ENCODE measurements at places on chromosomes 5 and 9.

DNA sequence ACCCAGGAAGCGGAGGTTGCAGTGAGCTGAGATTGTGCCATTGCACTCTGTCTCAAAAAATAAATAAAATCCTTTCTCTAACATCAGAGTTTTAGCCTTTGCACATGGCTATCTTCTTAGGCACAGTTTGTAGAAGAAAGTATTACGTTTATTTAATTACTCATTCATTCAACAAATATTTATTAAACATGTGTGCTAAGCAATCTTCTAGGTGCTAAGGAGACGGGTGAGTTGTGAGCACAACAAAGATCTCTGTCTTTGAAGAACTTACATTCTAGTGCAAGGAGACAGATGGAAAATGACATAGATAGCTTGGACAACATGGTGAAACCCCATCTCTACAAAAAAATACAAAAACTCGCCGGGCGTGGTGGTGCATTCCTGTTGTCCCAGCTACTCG is 122.3 kb upstream of the MYO10 start:
- DNase-seq, result no peak

- no peak for DNase-seq
Observed at GRCh38 chr9:98080780-98081179, 24.2 kb downstream of the NANS start.

DNA sequence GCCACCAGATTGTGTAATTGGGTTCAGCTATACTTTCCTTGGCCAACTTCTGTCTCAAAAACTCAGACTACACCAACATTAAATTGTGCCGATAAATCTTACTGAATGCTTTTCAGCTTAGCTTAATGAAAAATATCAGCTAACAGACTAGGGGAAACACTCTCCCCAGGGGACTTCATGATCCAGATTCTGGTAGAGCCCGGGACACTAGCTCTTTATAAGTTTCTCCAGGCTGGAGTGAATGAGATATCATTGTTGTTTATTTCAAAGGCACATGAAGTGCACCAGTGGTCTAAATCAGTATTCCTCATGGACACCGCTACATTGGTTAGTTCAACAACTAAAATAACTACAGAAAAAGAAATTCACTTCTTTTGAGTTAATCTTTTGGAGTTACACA is 10.5 kb upstream of the LHFPL2 start:
- no peak for DNase-seq

GRCh38 chr5:75337366-75338021 is 474 bp downstream of the HMGCR start:
- no peak for DNase-seq

DNA sequence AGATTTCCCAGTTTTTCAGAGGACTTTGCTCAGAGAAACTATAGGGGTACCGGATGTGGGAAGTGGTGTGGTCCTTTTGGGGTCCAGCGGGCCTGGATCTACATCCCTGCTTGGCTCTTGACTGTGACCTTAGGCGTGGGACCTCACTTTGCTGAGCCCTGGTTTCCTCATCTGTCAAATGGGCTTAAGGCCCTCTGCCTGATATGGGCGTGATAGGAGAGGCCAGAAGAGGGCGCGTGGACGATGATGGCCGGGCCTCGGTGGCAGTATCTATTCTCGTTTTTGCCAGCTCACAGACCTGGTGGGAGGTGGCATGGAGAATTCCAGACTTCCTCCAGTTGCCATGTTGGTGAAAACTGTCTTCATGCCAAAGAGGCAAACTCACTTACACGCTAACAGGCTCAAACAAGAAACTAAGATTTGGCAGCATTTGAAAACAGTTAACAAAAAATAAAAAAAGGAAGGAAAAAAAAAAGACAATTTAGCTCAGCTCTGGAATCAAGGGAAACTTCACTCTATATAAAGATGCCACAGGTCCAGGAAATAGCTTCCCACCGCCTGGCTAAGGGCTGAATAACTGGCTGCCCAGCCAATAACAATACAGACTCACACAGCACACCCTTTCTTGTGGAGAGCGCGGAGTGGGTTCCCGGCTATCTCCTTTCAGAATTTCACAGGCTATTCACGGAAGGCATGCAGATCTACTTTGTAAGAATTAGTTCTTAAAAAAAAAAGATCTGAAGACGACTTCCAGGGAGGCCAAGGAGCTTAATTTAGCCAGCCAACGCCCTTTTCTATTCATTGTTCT is 1.7 kb downstream of the SH3PXD2B start:
- DNase-seq, result no peak

- no peak for DNase-seq
Observed at GRCh38 chr5:171840066-171840465, 54.4 kb downstream of the SMIM23 start.

GRCh38 chr9:129644902-129645301 is 3.0 kb upstream of the ASB6 start:
- no peak for DNase-seq

Data from stimulated activated CD4-positive, alpha-beta T cell treated with anti-CD3 and anti-CD28 coated beads, TNF-alpha, amount 100 ng/mL, for 1 hour (primary cell).